ENCODE measurements at places on chromosomes 4 and X.

DNA sequence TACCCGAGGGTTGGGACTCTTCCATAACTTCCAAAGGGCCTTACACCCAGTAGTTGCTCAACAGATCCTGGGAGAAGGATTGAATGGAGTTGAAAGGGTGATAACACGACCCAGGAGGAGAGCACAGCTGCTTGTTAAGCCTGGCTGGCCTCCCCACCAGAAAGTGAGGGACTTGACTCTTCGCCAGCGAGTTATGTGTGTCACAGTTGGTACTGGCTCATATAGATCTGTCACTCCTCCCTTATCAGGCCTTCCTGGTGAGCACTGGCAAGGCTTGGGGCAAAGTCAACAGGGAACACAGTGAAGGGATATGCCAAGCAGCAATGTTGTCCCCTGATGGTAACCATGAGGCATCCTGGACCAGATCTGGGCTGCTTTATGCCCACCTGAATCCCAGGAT lies 35.8 kb downstream of the APLN start:
- DNase-seq: no peak

DNA sequence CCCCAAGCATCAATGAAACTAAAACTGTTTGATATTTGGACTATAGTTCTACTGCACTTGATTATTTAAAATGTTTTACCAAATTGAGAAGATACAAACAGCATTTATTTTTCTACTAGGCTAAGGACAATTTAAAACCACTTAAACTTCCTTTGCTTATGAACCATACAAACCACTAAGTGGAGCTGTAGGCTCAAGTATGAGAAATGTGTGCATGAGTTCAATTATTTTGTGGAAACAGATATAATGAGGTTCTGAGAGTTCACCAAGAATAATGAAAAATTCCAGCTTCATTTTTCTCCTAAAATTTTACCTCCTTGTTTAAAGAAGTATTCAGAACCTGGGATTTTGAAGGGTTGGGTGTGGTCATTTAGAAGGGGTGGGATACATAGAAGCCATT lies 63.1 kb downstream of the SERPINA7 start:
- DNase-seq: no peak

GRCh38 chr4:169241464-169241863 lies 29.3 kb downstream of the SH3RF1 start:
- DNase-seq: no peak

DNA sequence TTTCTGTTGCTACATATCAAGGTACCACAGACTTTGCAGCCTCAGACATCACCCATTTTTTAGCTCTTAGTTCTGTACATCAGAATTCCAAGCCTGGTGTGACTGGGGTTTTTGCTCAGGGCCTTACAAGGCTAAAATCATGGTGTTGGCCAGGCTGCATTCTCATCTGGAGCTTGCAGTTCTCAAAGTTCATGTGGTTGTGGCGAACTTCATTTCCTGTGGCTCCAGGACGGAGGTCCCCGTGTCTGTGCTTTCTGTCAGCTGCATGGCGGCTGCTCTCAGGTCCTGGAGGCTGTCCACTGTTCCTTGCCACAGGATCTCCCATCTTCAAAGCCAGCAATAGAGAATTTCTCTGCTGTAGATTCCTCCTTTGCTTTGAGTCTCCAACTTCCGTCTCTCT lies 157.4 kb downstream of the STIM2 start:
- DNase-seq: no peak

DNA sequence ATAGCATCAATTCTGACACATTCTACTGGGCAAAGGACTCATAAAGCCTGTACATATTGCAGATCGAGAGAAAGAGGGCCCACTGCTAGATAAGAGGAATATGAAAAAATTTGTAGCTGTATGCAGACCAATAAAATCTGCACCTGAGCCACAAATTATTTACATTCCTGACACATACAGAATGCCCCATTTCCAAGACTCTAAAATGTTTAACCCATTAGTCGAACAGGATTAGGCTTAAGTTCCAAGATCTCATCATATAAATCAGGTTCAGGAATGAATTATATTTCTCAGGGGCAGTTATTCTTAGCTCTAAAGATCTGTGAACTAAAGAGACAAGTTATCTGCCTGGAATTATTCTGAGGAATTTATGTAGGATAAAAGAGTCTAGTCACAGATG lies 1615.8 kb downstream of the ARAP2 start:
- no peak for DNase-seq

DNA sequence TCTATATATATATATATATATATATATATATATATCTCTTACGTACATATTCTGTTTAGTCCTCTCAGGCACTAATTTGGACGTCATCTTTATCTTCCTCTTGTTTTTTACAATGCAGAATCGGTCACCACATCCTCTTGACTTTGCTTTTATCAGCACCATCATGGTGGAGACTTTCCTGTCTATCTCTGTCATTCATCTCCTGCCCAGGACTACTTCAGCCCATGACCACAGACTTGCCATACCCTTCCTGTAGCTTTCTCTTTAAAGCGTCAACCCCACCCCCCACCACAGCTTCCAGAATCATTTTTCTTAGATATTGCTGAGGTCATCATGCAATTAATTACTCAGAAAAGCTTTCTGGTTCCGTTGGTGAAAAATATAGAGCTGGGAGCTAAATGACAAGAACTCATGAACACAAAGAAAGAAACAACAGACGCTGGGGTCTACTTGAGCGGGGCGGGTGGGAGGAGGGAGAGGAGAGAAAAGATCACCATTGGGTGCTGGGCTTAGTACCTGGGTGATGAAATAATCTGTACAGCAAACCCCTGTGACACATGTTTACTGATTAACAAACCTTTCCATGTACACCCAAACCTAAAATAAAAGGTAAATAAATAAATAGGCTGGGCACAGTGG lies 30.5 kb upstream of the PRKX start:
- no peak for DNase-seq

DNA sequence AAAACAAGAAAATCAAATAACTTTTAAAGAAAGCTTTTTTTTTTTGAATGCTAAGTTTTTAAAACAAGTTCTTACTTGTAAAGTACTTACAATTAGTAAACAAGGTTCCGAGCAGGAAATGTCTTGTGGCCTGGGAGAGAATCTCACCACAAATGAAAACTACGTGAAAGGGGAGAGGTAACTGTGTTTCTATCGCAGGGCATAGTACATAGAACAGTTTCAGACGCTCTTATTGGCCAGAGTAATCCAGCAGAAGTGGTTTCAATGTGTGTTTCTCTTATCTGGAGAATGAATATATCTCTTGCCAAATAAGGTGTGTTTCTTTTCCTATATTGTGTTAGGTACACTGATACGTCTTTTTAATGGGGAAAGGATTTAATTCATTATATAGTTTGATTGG lies at the start of gene PLAC8:
Gene PLAC8, minus strand, starts transcription at position 154 of the 400 bp plus-strand sequence. CDS start 6,808 bp downstream, outside the sequence.
- no peak for DNase-seq

DNA sequence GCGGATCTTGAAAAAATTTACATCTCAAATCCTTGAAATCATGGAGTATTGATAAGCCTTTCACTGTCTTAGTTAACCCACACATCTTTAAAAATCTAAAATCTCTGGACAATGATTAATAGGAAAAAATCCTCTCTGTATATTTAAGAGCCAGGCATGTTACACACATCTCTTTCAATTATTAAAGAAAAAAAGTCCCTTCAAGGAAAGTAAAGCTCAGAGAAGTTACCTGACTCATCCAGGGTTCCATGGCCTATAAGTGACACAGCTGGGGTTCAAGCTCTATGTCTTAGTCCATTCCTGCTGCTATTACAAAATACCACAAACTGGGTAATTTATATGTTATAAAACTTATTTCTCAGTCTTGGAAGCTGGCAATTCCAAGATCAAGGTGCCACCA lies 14.2 kb upstream of the FGF16 start:
- no peak for DNase-seq

- no peak for DNase-seq
These were observed 109.6 kb downstream of the SHROOM4 start for GRCh38 chrX:50704360-50704759.

DNA sequence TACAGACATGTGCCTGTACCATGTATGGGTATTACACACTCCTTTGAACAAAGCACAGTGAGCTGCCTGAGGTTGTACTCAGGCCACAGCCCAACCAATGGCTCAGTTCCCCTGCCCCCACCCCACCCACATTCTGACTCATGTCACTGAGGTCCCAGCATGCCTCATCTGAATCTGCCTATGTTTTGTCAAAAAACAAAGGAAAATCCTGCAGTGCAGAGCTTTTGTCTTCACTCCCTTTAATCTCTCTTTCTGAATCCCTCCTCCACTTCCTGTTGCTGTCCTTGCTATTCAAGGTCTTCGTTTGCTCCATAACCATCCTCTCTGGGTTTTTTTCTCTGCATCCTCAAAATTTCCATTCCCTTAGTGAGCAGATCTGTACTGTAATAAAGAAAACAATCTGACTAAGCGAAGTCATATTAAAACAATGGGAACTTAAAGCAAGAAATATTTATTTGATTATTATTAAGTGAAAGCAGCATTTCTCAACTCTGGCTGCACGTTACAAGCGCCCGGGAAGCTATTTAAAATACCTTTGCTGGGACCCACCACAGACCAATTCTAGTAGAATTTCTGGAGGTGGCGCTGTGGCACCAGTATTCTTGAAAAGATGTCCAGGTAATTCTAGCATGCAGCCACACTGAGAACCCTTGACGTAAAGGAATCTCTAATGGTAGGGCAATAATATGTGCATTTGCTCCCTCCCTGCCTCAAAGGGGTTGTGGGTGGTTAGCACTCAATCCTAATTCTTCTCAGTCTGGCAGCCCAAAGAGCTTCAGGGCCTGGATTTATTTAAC lies 8.7 kb downstream of the GUCY2F start:
- no peak for DNase-seq

GRCh38 chr4:78432896-78433295 lies 118.7 kb upstream of the ANXA3 start:
- no peak for DNase-seq

- DNase-seq: no peak
These were observed 69.1 kb downstream of the SHISA3 start for GRCh38 chr4:42466273-42466844.

- no peak for DNase-seq
These were observed 1240.7 kb downstream of the C4orf33 start for GRCh38 chr4:130336585-130337217.

DNA sequence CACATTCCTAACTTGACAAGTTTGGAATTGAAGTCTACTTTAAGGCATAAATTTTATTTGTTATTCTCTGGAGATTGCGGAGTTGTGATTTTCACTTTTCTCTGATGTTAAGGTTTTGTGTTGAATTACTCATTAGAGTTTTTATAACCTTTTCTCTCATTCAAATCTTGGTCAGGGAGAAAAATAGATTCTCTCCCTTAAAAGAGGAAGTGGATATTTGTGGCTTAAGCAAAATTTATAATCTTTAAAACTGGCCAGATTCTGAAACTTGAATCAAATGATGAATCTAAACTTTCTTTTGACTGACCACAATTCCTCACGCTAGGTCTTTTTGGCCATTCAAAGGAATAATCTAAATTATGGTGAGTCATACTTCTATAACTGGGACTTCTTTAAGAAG lies 361.4 kb downstream of the TEX13C start:
- no peak for DNase-seq

- no peak for DNase-seq
These were observed 38.7 kb downstream of the ARHGEF9 start for GRCh38 chrX:63746278-63746677.

- DNase-seq: no peak
These were observed 19.1 kb upstream of the ZXDA start for GRCh38 chrX:57929373-57929772.

GRCh38 chrX:32501606-32502005 lies 709.7 kb downstream of the DMD start:
- DNase-seq: no peak

DNA sequence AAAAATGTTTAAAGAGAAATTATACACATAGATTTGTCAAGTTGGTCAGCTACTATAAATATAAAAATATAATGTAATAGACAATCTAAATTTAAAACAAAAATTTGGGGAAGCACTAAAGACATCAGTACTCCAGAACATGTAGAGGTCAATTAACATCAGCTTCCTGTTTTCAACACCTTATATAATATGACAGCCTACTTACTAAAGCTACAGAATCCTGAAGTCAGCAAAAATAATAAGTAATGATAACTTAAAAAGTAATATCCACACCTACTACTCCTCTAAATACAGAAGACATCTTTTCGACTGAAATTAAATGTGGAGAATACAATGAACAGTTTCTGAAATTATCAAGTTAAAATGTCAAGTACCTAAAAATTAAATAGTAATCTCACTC lies 118.6 kb downstream of the LRBA start:
- no peak for DNase-seq

DNA sequence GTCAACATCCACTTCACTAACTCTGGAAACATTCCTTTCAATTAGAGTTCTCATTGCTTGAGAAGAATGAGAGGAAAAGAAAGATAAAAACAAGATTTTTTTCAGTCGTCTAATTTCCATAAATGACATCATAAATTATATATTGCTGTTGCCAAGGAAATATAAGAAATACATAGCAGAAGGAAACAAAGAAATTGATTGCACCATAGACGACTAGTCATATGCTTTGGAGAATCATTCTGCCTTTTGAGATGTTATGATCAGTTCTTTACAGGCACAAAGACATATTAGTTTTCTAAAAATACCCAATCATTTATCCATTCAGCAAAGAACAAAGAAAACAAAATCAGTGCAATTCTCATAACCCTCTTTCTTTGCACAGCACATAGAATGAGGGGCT lies 672 bp upstream of the C1QTNF7 start:
- no peak for DNase-seq

DNA sequence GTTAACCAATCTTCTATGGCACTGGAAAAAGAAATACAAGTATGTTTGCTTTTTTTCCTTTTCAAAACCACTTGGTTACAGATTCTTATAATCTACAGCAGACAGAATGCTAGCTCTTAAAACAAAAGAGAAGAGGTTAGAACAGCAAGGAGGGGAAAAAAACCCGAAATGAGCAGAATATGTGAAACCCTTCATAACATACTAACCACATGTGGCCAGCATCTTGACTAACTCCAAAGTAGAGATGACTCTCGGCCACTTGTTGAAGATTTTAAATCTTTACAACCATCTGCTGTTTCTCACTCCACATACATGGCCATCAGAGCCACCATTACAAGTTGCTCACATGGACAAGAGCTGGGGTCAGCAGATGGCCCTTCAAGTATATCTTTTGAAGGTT lies 100.3 kb downstream of the PAPSS1 start:
- no peak for DNase-seq

GRCh38 chr4:80709082-80709869 lies 321.2 kb upstream of the BMP3 start:
- no peak for DNase-seq

GRCh38 chrX:153764786-153765137 lies 713 bp downstream of the PLXNB3 start:
- no peak for DNase-seq

DNA sequence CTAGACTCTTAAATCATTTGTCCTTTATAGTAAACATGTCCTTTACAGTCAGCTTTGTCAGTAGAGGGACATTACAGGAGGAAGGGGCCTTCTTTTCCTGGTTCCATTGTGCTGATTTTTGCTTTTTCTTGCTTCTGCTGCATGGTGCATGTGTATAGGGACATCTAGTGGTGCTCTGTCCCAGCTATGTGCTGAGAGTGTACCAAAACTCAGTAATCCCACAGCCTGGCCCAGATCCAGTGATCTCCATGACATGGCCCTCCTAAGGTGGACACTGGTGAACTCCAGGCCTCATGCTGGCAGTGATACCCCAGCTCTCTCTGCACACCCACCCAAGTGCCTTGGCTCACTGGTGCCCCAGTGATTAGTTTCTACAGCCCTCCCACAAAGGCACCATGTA lies 45.2 kb downstream of the MAGEB17 start:
- DNase-seq: no peak

GRCh38 chr4:58063404-58064160 lies 953.4 kb upstream of the IGFBP7 start:
- no peak for DNase-seq
